ENCODE measurements at places on chromosomes 3 and 15. TPM values are rescaled to one million over a fixed set of nuclear protein-coding genes. Genes with fewer than 3 reads are reported as not detected.

SUCNR1 gene
- total RNA-seq: 2.6 TPM

DUOXA2 gene
- total RNA-seq: not detected

ZKSCAN7 gene
- total RNA-seq: 3.3 TPM

CLDN1 gene
- total RNA-seq: 1.3 TPM

GOLGA8Q gene
- 9.0 TPM for total RNA-seq

SAMD7 gene
- total RNA-seq: not detected

FOXB1 gene
- not detected for total RNA-seq

PCBP4 gene
- 39.9 TPM for total RNA-seq

MBD4 gene
- 25.1 TPM for total RNA-seq

HYAL1 gene
- total RNA-seq: 5.4 TPM

Measured in subcutaneous adipose tissue (tissue), 4 donors.